ENCODE measurements at places on chromosomes 4 and X.

- DNase-seq = no peak
Observed at GRCh38 chr4:85736571-85736970, 261.6 kb downstream of the ARHGAP24 start.

- DNase-seq = no peak
Observed at GRCh38 chr4:182246401-182247205, 3.4 kb downstream of the TENM3 start.

DNA sequence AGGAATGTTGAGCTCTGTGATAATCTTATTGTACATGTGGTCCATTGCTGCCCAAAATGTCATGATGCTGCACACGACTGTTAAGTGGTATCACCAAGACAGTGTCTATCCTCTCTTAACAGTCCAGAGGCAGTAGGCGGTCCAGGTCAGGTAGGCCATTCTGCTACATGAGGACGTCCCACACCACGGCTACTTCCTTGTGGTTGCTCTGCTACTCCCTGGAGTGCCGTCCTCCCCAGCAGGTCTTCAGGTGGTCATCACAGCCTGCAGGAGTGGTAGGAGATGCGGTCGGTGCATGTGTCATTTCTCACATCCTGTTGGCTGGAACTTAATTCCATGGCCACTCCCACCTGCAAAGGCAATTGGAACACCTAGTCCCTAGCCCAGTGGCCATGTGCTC, 11.5 kb upstream of the STK32B start:
- DNase-seq = no peak

- DNase-seq = no peak
Observed at GRCh38 chr4:3530663-3531254, 1.5 kb downstream of the LRPAP1 start.

- no peak for DNase-seq
Observed at GRCh38 chrX:72126048-72126415, 5.7 kb downstream of the RTL5 start.

- no peak for DNase-seq
Observed at GRCh38 chrX:107204068-107204605, 2.1 kb downstream of the NUP62CL start.

DNA sequence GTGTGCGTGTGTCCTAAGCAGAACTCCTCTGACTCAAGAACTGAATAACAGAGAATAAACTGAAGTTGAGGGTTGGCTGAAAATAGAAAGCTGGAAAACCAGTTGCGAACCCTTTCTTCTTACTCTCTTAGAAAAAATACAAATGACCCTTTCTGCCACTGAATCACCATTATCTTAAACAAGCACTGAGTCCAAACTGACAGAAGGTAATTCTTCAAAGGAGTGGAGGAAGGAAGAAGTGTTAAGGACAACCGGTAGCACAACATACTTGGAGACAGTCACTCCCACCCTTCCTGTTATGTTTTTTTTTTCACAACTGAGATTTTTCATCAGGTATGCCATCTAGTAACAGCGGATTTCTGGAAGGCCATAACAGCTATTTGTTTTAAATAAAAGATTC, 38.1 kb downstream of the HELQ start:
- no peak for DNase-seq

- no peak for DNase-seq
Observed at GRCh38 chr4:41304221-41304620, 47.5 kb downstream of the UCHL1 start.

GRCh38 chrX:106933538-106933961, 13.3 kb downstream of the CLDN2 start:
- DNase-seq = no peak

DNA sequence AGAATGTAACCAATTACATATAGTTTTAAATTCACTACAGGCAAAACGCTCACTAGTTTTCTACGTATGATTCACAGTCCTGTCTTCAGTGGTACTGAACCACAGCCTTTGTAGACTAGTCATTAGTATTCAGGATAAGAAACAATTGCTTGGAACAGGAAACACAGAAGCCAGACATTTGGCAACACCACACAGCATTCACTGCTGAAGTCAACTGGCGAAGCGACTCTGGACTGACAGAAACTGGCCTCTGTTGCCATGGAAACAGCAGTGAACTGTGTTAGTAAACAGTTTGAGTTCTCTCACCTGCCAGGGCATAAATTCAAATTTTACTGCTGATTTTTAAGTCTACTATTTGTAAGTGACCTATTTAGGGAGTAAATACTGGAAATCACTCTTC, 57.6 kb downstream of the MAPK10 start:
- no peak for DNase-seq

DNA sequence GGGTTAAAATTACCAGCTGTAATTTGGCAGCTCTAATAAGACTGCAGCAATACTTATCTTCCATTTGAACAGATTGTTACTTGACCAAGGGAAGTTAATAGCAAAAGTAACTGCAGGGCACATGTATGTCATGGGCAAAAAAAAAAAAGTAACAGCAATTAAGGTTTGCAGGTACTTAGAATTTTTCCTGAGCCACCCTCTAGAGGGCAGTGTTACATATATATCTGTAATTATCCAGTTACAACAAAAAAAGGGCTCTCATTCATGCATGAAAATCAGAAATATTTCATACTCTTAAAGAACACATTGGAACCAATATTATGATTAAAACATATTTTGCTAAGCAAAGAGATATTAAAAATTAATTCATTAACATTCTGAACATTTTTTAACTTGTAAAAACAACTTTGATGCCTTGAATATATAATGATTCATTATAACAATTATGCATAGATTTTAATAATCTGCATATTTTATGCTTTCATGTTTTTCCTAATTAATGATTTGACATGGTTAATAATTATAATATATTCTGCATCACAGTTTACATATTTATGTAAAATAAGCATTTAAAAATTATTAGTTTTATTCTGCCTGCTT, 25.1 kb downstream of the XIAP start:
- no peak for DNase-seq

GRCh38 chrX:141714680-141715079, 16.1 kb upstream of the SPANXD start:
- no peak for DNase-seq

DNA sequence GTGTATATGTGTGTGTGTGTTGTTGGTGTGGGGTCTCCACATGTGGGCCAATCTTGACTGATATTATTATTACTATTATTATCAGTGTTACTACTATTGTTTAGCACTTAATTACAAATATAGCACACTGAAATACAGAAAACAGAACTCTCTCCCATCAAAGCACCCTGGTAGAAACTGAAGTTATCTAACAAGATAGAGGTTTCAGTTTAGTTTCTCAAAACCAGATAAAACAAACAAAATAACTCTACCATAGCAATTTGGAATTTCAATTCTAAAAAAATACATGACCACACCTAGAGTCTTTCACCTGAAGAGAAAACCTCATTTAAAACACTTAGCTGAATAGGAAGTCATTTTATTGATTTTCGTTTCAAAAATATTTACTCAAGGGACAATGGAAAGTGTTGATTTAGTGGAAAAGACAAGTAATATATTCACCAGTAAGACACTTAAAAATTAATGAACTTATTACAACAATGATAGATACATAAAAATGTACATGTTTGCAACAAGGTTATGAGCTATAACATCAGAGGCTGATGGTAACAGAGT, 252.3 kb downstream of the PDHA2 start:
- DNase-seq = no peak

DNA sequence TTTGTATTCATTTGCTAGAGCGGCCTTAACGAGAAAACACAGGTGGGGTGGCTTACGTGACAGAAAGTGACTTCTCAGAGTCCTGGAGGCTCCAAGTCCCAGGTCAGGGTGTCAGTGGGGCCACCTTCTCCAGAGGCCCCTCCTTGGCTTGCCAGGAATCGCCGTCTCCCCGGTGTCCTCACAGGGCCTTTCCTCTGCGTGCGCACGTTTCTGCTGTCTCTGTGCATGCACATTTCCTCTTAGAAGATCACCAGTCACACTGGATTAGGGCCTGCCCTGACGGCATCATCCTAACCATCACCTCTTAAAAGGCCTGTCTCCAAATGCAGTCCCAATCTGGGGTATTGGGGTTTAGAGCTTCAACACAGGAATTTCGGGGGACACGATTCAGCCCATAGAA, 63.8 kb upstream of the HELT start:
- DNase-seq = no peak

DNA sequence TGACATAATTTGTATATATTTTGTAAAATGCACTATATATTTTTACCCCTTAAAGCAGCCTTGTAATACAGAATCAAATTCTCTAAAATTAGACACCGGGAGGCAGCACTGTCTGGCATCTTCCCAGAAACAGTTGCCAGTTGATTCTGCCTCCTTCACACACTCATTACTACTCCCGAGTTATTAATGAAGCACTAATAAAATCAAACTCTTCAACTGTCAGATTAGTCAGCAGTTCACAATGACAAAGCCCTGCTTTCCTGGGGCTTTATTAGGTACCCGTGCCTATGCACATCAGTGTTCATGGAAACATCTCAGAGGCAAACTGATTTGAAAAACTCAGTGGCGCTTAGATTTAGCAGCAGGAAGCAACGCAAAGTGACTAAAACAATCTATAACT, 103.5 kb upstream of the VEGFC start:
- no peak for DNase-seq

DNA sequence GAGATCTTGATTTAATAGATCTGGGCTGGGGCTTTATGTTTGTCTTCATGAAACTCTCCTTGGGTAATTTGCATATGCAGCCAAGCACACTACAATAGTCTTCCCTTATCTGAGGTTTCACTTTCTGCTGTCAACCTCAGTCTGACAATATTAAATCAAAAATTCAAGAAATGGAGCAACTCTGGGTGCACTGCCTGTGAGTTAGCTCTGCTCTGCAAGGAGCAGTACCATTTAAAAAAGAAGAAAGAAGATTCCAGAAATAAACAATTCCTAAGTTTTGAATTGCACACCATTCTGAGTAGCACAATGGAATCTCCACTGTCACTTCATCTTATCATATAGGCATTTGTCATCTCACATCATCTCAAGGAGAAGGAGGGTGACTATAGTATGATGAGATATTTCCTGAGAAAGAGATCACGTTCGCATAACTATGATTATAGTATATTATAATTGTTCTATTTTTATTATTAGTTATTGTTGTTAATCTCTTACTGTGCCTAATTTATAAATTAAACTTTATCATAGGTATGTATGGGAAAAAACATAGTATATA, 9.4 kb downstream of the FNIP2 start:
- no peak for DNase-seq

- no peak for DNase-seq
Observed at GRCh38 chr4:164931551-164932324, 45.7 kb downstream of the TRIM61 start.

DNA sequence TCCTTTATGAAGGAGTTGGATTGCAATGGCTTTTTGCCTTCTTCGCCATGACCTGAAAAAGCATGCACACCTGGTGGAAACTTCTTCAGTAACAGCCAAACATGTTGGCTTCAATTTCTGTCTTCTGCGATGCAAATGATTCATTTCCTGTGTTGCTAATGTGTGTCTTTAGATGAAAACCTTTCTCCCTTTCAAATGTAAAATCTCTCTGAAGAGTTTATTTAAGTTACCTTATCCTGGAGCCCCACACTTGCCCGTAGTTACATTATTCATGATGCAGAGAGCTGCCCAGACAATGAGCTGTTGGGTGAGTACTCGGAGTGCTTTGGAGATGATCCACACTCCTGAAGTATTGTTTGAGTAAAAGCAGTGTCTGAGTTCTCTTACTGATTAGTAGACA, 1100.9 kb downstream of the RPA4 start:
- no peak for DNase-seq

DNA sequence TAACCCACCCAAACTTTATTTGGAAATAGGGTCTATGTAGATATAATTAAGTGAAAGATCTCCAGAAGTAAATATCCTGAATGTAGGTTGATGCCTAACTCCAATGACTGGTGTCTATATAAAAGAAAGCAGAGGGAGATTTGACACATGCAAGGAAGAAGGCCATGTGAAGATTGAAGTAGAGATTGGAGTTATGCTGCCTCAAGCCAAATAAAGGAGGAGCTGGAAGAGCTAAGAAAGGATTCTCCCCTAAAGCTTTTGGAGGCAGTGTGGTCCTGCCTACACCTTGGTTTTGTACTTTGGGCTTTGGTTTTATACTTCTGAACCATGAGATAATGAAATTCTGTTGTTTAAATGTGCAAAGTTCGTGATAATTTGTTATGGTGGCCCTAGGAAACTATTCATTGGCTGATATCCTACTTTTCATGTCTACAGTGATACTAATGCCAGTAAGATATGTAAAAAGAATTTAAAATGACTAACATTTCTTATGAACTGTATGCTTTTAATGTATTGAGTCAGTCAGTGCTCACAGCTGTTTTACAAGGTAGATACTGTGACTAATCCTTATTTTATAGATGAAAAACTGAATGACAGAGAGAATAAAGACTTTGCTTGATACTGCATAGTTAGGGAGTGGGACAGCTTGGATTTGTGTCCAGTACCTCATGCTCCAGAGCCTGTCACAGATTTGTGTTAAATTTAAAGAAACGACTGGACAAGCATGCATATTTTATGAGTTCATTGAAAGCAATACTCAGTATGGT, 5.9 kb upstream of the RAB40AL start:
- DNase-seq = no peak

GRCh38 chrX:118225711-118226428, 109.3 kb upstream of the KLHL13 start:
- DNase-seq = no peak

DNA sequence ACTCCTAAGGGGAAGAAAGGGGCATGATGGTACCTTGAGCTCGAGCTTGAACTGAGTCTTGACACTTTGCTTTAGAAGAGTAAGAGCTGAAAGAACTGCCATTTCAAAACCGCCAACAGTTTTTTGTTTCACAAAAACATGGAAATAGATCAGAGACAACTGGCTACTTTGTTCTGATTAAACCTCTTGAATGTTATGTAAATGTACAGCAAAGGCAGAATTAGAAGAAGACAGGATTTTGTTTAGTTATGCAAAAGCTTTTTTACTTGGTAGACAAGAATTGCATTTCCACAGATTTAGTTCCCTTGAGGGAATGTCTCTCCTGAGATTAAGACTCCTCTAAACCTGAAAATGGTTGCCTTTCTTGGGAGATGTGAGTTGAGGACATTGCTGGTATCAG, 33.3 kb upstream of the STPG2 start:
- no peak for DNase-seq

- DNase-seq = no peak
Observed at GRCh38 chrX:15401378-15401777, 17.2 kb upstream of the VEGFD start.

- DNase-seq = no peak
Observed at GRCh38 chrX:138683600-138683999, 27.9 kb downstream of the FGF13 start.

DNA sequence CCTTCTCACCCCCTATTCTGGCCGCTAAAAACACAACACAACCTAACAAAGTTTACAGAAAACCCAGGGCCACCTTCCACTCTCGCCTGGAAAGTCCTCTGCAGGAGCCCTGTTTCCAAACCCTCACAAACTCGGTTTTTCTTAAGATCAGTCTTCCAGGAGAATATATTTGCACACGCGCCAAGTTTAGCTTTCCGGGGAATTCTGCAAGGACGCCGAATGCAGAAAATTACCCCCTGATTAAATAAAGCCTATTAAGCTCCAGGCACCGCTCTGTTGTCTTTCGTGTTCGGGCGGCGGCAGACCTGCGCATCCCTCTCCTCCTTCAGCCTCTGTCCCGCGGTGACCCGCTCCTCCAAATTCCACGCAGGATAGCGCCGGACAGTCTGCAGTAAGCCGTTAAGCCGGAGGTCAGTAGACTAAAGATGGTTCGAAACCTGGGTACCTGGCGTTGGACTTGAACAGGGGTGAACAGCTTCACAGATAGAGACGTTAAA, 5.0 kb downstream of the MSX1 start:
- no peak for DNase-seq

GRCh38 chrX:19602866-19603622, 87.7 kb upstream of the MAP3K15 start:
- DNase-seq = no peak
